ENCODE measurements at places on chromosomes 16 and 17. TPM values are rescaled to one million over a fixed set of nuclear protein-coding genes. Genes with fewer than 3 reads are reported as not detected.

Gene TMEM114
- total RNA-seq: not detected

DNA sequence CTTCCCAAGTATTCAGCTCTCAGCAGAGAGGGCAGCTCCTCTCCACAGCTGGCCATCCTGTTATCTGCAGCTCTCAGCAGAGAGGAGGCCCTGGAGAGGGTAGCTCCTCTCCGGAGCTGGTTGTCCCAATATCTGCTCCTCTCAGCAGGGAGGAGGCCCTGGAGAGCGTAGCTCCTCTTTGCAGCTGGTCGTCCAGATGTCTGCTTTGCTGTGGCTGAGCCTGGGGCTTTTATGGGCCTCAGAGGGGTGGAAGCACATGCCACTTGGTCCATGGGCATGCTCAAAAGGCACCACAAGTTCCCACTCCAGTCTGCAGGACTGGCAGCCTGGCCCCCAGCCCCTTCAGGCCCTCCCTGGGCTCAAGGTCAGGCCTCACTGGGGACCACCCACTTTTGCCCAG is 314.3 kb downstream of the KCNJ2 start:
- no peak for DNase-seq

GRCh38 chr17:57174591-57174990 is 81.7 kb upstream of the MSI2 start:
- DNase-seq: no peak

Gene CDH5
- not detected for total RNA-seq

DNA sequence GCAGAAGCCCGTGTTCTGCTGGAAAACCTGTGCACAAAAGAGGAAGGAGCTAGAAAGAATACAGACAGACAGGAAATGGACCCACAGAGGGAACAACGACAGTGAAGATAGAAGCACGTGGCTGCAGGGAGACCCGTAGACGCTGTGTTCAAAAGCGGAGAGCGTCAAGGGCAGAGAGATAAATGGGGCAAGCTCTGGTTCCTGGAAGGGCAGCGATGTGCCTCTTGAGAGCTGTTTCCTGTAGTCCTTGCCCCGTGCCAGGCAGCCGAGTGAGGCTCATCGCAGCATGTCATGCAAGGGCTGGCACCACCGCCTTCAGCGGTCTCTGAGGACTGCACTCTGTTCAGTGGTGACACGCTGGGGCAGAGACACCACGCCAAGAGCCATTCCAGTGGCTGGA is 43.6 kb upstream of the CACNG5 start:
- no peak for DNase-seq

Gene CDT1
- 26.3 TPM for total RNA-seq

Gene DNAI2
- total RNA-seq: not detected

- DNase-seq: no peak
These were observed 925 bp downstream of the ZNF689 start for GRCh38 chr16:30609002-30609925.

GRCh38 chr17:1735834-1736347 is 6.8 kb upstream of the SERPINF2 start:
- DNase-seq: no peak

GRCh38 chr17:82213251-82214011 is 789 bp upstream of the CCDC57 start:
- peak; percentile 56 for DNase-seq

DNA sequence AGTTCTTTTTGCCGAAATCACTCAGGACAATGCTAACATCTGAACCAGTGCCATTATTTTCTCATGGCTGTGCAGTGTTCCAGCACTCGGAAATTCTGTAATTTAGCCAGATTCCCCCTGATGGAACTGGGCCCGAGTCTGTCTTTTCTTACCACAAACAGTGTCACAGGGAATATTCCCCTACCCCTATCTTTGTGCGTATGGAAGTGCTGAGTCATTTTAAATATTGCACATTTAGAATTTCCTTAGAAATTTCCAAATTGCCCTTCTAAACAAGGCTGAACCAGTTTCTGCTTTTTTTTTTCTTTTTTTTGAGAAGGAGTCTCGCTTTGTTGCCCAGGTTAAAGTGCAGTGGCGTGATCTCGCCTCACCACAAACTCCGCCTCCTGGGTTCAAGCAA is 88.0 kb upstream of the CREBBP start:
- no peak for DNase-seq

DNA sequence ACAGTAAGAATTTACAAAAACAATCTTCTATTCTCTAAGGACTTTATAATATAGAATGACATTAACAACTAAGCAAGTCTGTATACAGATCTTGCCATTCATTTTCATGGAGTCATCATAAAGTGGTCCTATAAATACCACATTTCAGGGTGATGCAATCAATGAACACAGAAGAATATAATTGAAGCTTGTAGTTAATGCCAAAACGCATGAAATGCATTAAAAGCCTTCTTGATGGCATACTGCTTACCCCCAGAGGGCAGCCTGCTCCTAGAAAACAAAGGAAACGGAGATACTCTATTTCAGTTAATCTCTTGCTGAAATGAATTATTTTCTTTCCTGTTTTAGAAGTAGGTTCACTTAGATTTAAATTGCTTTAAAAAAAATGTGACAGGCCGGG is 45.2 kb upstream of the STAC2 start:
- no peak for DNase-seq

Gene CMTM2
- total RNA-seq: not detected

DNA sequence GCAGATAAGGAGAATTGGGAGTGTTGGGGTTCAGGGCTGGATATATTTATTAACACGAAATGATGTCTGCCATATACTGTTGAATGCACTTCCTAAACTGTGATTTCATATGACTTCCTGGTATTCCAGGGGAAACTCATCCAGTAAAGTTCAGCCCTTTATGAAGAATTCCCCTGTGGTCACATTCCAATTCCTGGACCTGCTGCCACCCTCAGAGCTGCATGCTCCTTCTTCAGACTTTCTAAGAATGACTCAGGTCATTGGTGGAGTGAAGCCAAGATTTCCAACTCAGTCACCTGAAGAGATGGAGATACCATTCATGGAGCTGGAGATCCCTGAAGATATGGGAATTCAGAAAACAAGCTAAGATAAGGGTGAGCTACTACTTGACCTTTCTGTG is 114.2 kb upstream of the TMEM97 start:
- peak; percentile 32 for DNase-seq

GRCh38 chr17:21523497-21524210 is 147.5 kb downstream of the KCNJ12 start:
- no peak for DNase-seq

DNA sequence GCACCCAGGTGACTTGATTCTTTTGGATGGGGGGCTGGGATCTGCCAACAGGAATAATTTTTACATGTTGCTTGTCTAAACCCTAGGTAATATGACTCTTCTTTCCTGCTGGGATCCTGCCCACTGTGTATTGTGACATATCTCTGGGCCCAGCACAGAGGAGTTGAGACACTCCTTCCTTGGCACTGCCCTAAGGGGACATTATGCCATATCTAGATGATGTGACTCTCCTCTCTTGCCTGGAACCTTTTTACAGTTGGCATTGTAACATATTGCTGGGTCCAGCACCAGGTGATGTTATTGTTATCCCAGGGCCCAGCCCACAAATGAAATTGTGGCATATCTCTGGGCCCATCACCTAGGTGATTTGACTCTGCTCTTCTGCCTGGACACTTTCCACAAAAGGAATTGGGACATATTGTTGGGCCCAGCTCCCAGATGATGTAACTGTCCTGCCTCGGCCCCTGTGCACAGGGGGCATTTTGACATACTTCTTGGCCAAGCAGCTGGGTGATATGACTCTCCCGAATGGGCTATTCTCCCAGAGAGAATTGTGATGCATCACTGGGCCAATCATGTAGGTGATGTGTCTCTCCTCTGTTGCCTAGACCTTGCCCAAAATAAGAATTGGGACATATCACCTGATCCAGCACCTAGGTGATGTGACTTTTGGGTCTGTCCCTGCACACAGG is 1837.7 kb downstream of the TP53TG3F start:
- DNase-seq: no peak

DNA sequence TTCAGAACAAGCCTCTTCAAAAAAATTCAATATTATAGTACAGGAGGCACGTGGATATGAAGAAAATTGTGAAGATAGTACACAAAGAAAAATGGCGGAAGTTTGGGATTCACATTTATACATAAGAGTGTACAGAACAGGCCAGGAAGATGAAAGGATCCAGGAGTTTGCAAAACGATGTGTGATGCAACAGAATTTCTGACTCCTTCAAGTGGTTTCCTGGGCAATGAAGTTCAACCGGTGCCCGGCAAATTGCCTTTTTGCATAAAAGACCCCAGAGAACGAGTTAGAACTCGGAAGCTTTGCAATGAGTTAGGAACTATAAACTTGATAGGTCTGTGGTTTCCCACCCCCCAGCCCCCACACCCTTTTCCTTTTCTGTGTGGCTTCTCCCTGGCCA is 189.1 kb downstream of the SALL1 start:
- no peak for DNase-seq

DNA sequence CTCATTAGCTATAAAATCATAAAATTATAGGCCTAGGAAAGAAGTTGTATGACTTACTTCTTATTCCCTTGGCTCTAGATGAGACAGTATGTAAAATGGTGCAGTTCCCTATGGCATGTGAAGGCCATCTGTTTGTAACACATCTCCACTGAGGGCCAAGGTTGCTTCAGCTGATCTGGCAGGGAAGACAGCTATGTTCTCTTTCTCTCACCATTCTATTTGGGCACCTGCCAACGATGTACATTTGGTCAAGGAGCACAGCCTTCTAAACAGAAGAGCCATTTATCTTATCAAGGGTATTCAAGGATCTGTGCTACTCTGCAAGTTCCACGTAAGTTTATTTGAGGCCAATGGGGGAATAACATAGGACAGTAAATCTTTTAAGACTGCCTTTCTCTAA is 129.8 kb upstream of the TOM1L1 start:
- no peak for DNase-seq

Gene SECTM1
- 6.6 TPM for total RNA-seq

Gene MTHFSD
- 13.1 TPM for total RNA-seq

Gene TUBD1
- total RNA-seq: 4.5 TPM

GRCh38 chr17:66782851-66783250 is 52.1 kb upstream of the CACNG5 start:
- DNase-seq: no peak

Gene MVD
- total RNA-seq: 305 TPM

Gene BMERB1
- total RNA-seq: 7.5 TPM

DNA sequence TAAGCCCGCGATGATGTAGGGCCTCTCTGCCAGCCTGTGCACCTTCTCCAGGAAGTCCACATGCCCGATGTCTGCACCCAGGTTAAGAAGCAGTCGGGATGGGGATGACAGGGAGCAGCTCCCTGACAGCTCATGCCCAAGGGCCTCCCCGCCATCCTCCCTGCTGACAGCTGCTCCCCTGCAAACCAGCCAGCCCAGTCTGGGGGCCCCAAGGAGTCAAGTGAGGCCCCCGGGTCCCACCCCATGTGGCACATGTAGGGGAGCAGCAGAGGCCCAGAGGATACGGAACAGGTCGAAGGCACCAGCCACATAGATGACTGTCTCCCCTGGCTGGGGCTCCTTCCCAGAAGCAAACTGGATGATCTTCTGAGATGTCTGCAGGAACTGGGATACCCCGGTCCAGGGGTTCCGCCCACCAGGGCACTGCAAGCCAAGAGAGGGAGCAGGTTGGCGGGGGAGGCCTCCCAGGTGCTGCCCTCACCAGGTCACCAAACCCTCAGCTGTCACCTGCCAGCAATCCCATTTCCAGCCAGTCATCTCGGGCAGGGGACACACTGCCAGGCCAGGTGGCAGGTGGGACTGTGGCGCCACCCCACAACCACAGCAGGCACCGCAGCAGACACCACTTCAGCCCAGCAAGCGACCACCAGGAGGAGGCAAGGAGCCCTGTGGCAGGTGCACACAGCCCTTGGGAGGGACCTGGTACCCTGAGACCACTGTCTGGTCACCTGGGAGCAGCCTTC is 4.6 kb downstream of the PCYT2 start:
- DNase-seq: no peak

Gene ZMYND15
- 0.31 TPM for total RNA-seq

GRCh38 chr17:45299361-45299760 is 17.5 kb downstream of the MAP3K14 start:
- no peak for DNase-seq

DNA sequence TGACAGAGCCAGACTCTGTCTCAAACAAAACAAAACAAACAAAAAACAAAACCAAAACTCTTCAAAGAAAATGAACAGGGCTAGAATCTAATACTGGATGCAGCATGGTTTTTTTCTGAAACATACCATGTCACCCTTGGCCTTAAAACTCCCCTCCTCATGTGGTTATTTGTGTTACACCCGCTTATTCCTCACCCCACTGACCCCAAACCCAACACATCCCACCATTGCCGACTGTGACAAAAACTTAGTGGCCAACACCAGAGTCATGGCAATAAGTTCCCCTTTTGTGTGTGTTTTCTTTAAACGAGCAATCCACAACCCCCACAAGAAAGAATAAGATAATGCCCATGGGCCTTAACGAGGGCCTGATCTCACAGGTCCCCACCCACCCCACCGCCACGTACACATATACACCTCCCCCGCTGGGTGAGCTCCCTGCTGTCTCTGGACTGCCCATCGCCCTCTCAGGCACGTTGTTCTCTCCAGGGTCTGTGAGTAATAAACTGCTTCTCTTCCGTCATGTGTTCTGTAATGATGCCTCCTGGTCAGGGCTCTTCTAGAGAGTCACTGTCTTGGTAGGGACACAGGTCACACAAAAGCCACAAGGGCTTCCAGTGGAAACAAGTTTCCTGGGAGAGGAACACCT is 16.8 kb upstream of the ENGASE start:
- no peak for DNase-seq

- peak; percentile 76 for DNase-seq
These were observed 38.6 kb downstream of the USP10 start for GRCh38 chr16:84738255-84739038.

- DNase-seq: no peak
These were observed 102.9 kb upstream of the ZFHX3 start for GRCh38 chr16:73150786-73151185.

DNA sequence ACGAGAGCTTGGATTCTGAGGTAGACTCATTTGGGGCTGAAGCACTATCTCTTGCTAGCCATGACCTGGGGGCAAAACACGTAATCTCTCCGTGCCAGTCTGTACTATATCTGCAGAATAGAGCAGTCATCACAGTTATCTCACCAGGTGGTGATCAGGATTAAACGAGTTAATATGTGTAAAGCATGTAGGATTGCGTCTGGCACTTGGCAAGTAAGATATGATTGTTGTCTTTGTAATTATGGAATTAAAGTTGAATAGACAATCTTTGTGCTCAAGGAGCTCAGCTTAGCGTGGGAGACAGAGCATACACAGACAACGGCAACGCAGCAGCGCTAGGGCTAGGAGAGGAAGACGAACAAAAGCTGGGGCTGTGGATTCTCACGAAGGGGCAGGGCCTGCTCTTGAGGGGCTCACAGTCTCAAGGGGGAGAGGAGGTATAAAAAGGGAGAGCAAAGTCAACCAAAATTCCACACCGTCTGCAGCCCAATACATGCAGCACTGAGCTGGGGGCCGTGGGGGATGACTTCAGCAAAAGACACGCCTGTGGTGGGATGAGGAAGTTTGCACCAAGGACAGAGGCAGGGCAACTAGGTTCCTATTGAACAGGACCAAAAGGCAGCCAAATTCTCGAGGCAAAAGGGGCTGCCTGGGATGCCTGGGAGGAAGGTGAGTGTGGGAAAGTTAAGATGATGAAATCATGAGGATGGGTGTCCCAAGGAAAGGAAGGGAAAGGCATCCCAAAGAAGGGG is 68.6 kb downstream of the SDK2 start:
- DNase-seq: peak; percentile 46

Gene LITAFD
- not detected for total RNA-seq

GRCh38 chr16:82331397-82331796 is 161.4 kb upstream of the MPHOSPH6 start:
- no peak for DNase-seq

GRCh38 chr17:48718761-48719641 is 3.3 kb downstream of the PRAC1 start:
- DNase-seq: no peak

- no peak for DNase-seq
These were observed 128.1 kb downstream of the SALL1 start for GRCh38 chr16:51022955-51023354.

Gene KARS1
- total RNA-seq: 193 TPM

All from foreskin keratinocyte (primary cell).